ENCODE measurements at places on chromosomes 1 and 21.

DNA sequence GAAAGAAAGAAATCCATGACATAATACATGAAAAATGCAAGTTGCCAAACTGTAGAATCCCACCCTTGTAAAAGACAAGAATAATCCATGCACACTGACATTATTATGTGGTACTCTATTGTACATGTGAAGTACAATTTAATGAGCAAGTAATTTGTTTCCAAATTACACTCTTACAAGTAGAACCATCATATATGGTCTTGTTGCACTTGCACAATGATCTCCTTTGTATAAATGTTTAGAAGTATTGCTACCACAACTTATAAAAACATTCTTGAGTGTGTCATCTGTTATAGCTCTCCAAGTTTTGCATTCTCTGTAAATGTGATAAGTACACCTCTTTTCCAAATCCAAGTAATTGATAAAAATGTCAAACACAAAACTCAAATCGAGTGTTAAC, 29.1 kb upstream of the ZNF281 start:
- no peak for DNase-seq

DNA sequence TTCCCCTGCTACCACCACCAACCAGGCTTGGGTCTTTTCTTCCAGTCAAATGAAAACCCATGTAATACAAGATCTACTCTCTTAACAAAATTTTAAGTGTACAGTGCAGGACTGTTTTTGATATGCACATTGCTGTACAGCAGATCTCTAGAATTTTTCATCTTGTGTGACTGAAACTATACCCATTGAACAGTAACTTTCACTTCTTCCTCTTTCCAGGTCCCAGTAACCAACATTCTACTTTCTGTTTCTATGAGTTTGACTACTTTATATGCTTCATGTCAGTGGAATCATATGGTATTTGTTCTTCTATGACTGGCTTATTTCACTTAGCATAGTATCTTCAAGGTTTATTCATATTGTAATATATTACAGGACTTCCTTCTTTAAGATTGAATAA, 45.3 kb upstream of the PLPPR4 start:
- no peak for DNase-seq

GRCh38 chr1:117371441-117372151, 4.3 kb downstream of the MAN1A2 start:
- no peak for DNase-seq

DNA sequence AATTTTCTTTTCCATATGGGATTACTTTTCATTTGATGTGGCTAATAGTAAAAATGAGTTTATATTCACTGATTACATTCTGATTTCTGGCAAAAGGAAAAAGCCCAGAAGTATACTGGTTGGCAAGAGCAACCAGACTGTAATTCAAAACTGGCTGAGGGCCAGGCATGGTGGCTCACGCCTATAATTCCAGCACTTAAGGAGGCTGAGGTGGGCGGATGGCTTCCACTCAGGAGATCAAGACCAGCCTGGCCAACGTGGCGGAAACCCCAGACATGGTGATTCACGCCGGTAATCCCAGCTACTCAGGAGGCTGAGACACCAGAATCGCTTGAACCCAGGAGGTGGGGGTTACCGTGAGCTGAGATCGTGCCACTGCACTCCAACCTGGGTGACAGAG, 14.5 kb downstream of the SYT11 start:
- DNase-seq = no peak

DNA sequence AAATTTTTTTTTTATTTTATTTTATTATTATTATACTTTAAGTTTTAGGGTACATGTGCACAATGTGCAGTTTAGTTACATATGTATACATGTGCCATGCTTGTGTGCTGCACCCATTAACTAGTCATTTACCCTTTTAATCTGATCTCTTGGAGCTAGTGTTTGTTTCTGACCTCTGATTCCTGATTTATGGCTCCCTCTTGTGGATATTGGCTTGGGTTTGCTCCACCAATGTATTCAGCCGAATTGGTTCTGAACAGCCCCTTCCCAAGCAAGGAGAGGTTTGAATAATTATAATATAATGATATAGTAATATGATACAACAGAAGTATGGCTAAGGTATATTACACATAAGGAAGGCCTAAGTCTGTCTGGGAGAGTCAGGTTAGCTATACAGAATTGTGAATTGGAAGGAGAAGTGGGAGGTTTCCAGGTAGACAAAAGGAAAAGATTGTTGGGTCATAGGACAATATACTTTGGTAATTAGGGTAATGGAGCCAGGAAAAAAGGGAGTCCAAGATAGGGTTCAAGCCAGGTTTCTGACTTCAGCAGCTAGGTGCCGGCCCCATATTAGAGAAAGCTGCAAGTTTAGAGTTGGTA, 53.1 kb upstream of the HMCN1 start:
- no peak for DNase-seq

All from breast epithelium (tissue), 4 donors.